ENCODE measurements at places on chromosomes 7 and 10. TPM values are rescaled to one million over a fixed set of nuclear protein-coding genes. Genes with fewer than 3 reads are reported as not detected.
A peak's percentile ranks its signal among the peaks of the same experiment; 100 is the strongest.

DNA sequence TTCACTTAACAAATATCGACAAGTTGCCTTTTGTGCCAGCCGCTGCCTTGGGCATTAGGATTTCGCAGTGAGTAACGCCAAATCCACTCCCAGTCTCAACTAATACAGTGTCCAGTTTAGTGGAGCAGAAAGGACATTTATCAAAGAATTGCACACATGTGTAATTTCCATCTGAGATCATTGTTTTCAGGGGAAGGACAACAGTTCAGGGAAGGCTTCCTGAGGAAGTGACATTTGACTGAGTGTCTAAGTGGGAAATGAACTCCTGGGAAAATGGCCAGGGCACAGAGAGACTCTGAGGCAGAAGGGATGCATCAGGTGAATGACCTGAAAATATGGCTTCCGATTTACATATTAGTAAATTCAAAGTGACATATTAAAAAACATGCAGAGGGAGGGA, 89.4 kb downstream of the ITGA8 start:
- peaks cover 7% of the 10 kb centered on the region for H3K4me1 ChIP-seq
- no peak for DNase-seq
- no peaks in the 10 kb centered on the region for H3K36me3 ChIP-seq
- no peak overlapping the region for H3K4me3 ChIP-seq
- H3K27ac ChIP-seq: no peak overlapping the region
- no peaks in the 10 kb centered on the region for H3K27me3 ChIP-seq

DNA sequence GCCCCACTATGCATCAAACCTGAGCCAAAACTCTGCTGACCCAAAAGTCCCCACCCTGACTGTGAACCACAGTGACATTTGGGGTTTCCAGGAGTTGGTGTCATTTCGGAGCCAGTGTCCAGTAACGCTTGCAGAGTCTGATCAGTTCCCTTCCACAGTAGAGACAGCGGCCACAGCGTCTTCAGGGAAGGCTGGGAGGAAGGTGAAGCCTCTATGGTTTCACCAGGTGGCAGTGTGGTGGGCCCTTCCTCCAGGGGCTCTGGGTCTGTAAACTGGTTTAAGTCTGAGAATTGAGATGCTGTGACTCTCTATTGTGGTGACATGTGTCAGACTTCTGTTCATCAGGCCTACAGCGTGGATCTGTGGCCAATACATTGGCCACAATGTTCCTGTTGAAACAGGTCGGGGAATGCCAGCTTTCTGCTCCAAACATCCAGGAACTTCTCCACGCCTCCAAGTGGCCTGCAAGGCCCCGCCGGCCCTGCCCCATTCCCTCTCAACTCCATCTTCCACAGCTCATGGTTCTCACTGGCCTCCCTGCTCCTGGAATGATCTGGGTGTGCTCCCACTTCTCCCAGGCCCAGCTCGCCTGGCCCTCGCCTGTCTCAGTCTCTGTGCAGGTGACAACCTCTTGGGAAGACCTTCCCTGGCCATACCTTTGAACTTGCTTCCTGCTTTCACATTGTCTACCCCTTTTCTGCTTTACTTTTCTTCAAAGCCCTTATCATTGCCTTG, 124.5 kb upstream of the FAM20C start:
- H3K27ac ChIP-seq: no peak overlapping the region
- H3K4me3 ChIP-seq: no peak overlapping the region
- peaks cover 8% of the 10 kb centered on the region for H3K4me1 ChIP-seq
- no peak for DNase-seq
- no peaks in the 10 kb centered on the region for H3K27me3 ChIP-seq

Gene FKBP6
- total RNA-seq: not detected

Gene GRM8
- 0.34 TPM for total RNA-seq

Gene PBLD
- 15.6 TPM for total RNA-seq

Gene FXYD4
- not detected for total RNA-seq

DNA sequence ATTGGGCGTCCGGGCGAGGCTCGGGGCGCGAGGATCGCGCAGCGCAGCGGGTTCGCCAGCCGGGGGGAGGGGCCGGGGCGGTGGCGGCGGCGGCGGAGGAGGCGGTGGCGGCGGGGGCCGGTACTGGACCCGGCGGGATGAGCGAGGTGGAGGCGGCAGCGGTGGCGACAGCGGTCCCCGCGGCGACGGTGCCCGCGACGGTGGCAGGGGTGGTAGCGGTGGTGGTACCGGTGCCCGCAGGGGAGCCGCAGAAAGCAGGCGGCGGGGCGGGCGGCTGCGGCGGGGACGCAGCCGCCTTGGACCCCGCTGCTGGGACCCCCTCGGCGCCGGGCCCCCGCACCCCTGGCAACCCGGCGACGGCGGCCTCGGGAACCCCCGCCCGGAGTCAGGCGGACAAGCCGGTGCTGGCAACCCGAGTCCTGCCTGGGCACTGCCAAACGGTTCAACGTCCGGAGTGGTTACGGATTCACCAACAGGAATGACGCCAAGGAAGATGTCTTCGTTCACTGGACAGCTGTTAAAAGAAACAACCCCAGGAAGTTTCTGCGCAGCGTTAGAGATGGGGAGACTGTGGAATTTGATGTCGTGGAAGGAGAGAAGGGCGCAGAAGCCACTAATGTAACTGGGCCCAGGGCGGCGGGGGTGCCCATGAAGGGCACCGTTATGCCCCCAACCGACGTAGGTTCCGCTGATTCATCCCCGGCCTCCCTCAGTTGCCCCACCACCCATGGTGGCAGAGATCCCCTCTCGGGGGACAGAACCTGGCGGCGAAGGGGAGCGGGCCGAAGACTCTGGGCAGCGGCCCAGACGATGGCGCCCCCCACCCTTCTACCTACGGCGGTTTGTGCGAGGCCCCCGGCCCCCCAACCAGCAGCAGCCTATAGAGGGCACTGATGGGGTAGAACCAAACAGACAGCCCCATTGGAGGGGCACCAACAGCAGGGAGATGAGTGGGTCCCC, 100.3 kb upstream of the CPXM2 start:
- no peak overlapping the region for H3K27ac ChIP-seq
- H3K36me3 ChIP-seq: no peaks in the 10 kb centered on the region
- peaks cover 7% of the 10 kb centered on the region for H3K4me1 ChIP-seq
- DNase-seq: no peak
- peak overlapping the region; percentile 29 for H3K4me3 ChIP-seq

DNA sequence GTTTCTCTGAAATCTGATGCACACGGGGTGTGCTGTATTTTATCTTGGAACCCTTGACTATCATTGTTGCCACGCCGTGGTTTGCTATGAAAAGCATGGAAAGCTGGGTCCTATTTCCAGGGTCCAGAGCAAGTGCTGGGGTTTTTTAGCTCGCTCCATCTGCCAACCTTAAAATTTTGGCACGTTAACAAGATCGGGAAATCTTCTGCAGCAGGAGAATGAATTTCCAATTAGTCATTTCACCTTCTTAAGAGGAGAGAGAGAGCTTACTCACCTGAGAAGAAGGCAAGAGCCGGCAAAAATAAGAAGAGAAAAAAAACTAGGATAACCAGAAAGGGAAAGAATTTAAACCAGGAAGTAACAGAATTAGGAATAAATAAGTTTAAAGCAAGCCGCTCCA, 223.6 kb upstream of the CELF2 start:
- H3K4me1 ChIP-seq: no peaks in the 10 kb centered on the region
- peaks cover 4% of the 10 kb centered on the region for H3K27me3 ChIP-seq
- no peak for DNase-seq
- no peak overlapping the region for H3K27ac ChIP-seq
- H3K4me3 ChIP-seq: no peak overlapping the region

GRCh38 chr7:152849128-152849527, 89.6 kb downstream of the ACTR3B start:
- no peaks in the 10 kb centered on the region for H3K4me1 ChIP-seq
- no peaks in the 10 kb centered on the region for H3K36me3 ChIP-seq
- DNase-seq: no peak

GRCh38 chr7:28536259-28536658, 123.9 kb downstream of the CREB5 start:
- DNase-seq: no peak
- no peak overlapping the region for H3K27ac ChIP-seq
- H3K36me3 ChIP-seq: no peaks in the 10 kb centered on the region
- peaks cover 5% of the 10 kb centered on the region for H3K27me3 ChIP-seq

DNA sequence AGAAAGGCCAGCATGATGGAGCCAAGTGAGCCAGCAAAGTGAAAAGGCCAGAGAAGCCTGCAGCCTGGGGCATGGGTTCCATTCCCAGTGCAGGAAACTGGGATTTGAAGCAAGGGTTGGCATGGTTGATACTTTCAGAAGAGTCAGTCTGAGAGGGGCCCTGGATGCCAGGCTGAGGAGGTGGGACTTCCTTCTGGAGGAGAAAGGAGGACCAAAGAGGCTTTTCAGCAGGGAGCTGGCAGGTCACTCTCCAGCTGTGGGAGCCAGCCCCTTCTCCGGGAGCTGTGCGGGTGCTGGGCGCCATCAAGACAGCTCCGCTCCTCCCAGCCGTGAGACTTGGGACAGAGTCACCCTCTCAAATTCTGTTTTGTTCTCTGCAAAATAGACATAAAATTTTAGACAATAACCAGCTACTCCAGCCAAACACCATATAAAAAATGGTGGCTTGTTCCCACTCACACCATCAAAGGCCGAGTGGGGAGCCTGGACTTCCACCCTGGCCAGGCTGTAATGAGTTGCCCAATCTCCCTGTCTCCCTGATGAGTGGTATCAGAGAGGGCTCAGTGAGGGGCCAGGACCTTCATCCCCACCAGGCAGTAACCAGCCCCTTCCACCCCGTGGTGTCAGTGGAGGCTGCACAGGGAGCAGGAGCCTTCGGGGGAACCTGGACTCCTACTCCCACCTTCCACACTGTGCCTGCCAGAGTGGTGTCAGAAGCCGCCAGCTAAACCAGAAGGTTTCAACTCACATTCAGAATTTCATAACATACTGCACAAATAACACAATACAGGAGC, 133.6 kb upstream of the RET start:
- no peak for DNase-seq
- H3K4me1 ChIP-seq: no peaks in the 10 kb centered on the region
- H3K27ac ChIP-seq: no peak overlapping the region
- no peak overlapping the region for H3K4me3 ChIP-seq
- H3K36me3 ChIP-seq: no peaks in the 10 kb centered on the region

GRCh38 chr10:6354168-6354772, 151.5 kb downstream of the PFKFB3 start:
- H3K27me3 ChIP-seq: no peaks in the 10 kb centered on the region
- no peaks in the 10 kb centered on the region for H3K36me3 ChIP-seq
- H3K4me3 ChIP-seq: no peak overlapping the region

Gene GALNT11
- total RNA-seq: 51.3 TPM

DNA sequence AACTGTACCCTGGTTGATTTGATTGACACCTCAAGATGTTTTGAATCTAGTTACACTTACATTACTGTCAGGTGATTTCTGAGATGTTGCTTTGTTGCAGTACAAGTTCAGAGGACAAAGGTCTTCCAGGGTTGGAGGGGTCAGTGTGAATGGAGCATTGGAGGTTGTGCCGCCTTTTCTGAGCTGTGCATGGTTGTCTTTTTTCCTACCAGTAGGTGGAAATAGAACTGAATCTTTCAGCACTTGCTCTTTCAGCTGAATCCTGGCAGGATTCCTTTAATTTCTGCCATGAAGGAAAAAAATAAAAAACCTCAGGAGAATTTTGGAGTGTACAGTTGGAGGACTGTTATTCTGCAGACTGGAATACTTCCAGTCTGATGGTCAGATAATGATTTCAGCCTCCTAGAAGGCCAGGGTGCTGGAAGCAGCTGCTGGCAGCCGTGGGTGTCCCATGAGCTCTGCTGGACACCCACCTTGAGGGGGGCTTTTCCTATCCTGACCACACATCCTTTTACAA, 82.7 kb downstream of the PLCE1 start:
- no peaks in the 10 kb centered on the region for H3K27me3 ChIP-seq
- H3K36me3 ChIP-seq: no peaks in the 10 kb centered on the region
- H3K27ac ChIP-seq: no peak overlapping the region
- H3K4me3 ChIP-seq: no peak overlapping the region

GRCh38 chr7:112511451-112512202, 30.8 kb downstream of the LSMEM1 start:
- no peaks in the 10 kb centered on the region for H3K36me3 ChIP-seq
- DNase-seq: no peak
- no peaks in the 10 kb centered on the region for H3K4me1 ChIP-seq
- H3K27ac ChIP-seq: no peak overlapping the region

DNA sequence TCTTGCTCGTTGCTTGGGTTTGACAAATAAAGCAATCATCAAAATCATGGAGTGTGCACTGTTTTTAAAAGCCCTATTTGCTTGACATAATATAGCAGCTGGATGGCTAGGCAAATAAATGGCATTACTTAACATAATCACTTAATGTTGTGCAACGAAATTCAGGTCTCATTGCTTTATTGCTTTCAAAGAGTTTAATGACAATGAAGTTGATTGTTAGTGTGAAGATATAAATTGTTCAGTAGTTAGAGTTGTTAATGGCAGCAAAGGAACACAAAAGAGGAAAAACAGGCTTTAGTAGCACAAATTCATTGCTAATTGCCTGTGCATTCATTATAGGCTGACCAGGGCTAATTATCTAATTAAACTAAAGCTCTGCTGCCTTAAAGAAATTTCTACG, 7.6 kb upstream of the ADO start:
- DNase-seq: no peak
- no peaks in the 10 kb centered on the region for H3K4me1 ChIP-seq
- no peaks in the 10 kb centered on the region for H3K27me3 ChIP-seq
- H3K36me3 ChIP-seq: no peaks in the 10 kb centered on the region
- no peak overlapping the region for H3K27ac ChIP-seq
- H3K4me3 ChIP-seq: no peak overlapping the region

Gene POLD2
- total RNA-seq: 68.3 TPM

DNA sequence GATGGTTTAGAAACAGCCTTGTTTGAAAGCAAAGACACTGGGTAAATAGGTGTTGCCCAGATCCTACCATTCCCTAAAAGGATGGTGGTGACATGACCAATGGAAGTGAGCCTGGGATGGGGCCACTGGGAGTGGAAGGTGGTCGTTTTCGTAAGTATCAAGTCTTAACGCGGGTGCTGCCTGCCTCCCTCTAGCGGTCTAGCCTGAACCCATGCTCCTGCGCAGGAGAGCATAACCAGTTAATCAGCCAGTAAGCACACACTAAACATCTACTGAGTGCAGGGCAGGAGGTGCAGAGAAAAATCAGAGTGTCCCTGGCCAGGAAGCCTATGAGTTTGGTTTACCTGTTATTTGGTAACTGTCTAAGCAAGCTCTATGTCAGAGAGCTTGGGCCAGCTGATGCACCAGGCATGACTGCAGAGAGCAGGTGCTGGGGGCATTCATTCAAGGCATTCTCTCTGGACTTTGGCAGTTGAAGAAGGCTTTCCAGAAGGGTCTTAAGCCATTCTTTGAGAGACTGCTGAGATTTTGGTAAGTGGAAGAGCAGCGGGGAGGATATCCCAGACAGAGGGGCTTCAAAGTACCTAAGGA, 930 bp downstream of the GARIN1A start:
- no peak overlapping the region for H3K4me3 ChIP-seq
- H3K4me1 ChIP-seq: no peaks in the 10 kb centered on the region
- no peaks in the 10 kb centered on the region for H3K27me3 ChIP-seq
- DNase-seq: peak; percentile 26

Gene C10orf90
- not detected for total RNA-seq

- no peaks in the 10 kb centered on the region for H3K27me3 ChIP-seq
- H3K27ac ChIP-seq: no peak overlapping the region
- no peak for DNase-seq
- H3K4me1 ChIP-seq: no peaks in the 10 kb centered on the region
- no peaks in the 10 kb centered on the region for H3K36me3 ChIP-seq
- H3K4me3 ChIP-seq: no peak overlapping the region
Observed at GRCh38 chr10:110474826-110475225, 22.9 kb upstream of the DUSP5 start.

Gene SH2D4B
- total RNA-seq: 0.35 TPM

- no peak overlapping the region for H3K4me3 ChIP-seq
- H3K27me3 ChIP-seq: no peaks in the 10 kb centered on the region
- no peaks in the 10 kb centered on the region for H3K36me3 ChIP-seq
- H3K4me1 ChIP-seq: no peaks in the 10 kb centered on the region
Observed at GRCh38 chr10:54772468-54773122, 28.4 kb downstream of the PCDH15 start.

GRCh38 chr10:88045096-88045495, 181.7 kb downstream of the PTEN start:
- H3K36me3 ChIP-seq: no peaks in the 10 kb centered on the region
- H3K27me3 ChIP-seq: no peaks in the 10 kb centered on the region
- H3K4me3 ChIP-seq: no peak overlapping the region
- H3K4me1 ChIP-seq: no peaks in the 10 kb centered on the region
